ENCODE measurements at places on chromosomes 7 and 10.

DNA sequence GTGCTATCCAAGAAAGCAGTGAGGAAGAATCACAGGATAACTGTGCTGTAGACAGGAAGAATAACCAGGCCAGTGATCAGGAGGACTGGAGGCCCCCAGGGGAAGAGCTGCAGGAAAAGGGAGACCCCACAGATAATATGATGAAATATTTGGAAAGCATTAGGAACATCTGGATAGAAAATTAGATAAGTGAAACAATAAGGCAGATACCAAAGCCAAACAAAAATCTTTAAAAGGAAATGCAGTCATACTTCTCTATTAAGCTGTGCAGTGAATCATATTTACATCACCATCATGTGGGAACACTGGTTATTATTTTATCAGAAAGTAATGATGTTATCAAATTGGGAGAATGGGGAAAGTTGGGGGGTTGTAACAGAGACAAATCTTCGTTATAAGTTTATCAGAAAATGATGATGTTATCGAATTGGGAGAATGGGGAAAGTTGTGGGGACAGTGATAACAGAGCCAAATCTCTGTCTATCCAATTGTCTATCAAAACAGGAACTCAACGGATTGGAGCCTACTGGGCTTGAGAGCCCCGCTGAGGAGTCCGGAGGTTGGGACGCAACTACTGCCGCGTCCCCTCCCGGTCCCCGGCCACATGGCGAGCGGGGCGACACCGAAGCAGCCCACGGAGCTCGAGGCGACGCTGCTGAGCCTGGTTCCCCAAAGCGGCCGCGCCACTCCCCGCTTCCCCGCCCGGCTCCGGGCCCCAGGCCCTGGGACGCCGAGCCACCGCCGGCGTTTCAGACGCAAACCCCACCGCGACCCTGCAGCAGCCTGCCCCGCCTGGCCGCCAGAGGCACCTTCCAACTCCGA, 14.0 kb upstream of the RALA start:
- no peak for DNase-seq

DNA sequence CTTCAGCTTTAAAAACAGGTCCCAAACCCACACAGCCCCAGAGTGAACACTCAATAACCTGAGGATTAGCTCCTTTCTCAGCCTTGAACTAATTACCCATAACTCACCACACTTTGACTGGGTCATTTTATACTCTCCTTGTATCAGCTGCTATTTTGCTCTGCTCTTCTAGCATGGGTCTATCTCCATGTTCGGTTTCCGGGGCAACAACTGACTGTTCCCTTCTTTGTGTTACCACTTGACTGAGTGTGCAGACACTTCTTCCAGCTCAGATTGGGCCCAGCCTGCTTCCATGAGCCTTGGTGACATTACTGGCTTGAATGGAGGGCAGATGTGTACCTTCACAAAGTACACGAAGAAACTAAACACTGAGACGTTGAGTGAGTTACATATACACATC, 31.5 kb upstream of the PRPS1L1 start:
- DNase-seq: no peak

DNA sequence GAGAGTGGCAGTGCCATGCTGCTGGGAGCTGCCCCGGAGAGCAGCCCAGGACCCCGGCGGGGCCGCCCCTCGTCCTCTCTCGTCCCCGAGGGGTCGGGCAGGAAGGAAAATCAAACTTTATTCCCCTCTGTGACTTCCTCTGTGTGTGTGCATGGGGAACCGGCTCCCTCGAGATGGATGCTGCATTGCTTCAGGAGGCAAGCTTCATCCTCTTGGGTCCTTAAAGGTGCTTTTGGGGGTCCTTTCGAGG, 726 bp downstream of the MCU start:
- DNase-seq: no peak

- DNase-seq: no peak
Observed at GRCh38 chr7:101589976-101590662, 39.0 kb downstream of the MYL10 start.

DNA sequence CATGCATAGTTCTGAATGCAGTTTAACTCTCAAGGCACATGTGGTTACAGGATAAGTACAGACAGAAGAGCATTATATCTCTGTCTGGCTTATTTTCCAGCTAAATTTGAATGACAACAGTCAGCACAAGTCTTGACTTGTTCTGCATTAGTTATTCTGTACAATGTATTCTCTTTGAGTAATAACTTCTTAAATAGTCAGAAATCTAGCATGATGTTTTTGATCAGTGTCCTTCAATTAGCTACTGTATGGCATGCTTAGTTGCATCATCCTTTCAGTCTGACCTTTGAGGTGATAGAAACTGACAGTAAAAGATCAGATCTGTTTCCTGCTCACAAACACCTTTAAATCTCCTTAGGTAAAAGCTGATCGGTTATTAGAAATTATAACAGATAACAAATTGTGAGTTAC, 118.1 kb downstream of the ARL4A start:
- no peak for DNase-seq

- no peak for DNase-seq
Observed at GRCh38 chr7:81195033-81195432, 276.2 kb upstream of the SEMA3C start.

GRCh38 chr7:157714166-157715070, 377.6 kb downstream of the DNAJB6 start:
- no peak for DNase-seq

DNA sequence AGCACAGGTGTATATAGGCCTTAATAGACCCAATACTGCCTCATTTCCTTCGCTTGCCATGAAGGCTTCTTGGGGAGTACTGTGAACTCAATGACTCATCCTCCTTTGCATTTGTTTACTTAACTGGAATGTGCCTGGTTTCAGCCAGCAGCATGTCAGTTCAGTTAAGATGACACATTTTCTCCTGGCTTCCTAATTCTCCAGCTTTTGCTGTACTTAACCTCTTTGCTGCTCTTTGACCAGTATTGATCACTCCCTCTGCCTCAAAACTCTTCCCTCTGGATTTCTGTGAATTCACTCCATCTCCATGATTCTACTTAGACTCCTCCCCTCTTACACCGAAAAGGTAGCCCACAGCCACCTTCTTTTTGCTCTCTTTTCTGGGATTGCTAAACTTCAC, 135.7 kb downstream of the MAGI2 start:
- DNase-seq: no peak

GRCh38 chr7:55108818-55109217, 90.0 kb downstream of the EGFR start:
- DNase-seq: no peak

DNA sequence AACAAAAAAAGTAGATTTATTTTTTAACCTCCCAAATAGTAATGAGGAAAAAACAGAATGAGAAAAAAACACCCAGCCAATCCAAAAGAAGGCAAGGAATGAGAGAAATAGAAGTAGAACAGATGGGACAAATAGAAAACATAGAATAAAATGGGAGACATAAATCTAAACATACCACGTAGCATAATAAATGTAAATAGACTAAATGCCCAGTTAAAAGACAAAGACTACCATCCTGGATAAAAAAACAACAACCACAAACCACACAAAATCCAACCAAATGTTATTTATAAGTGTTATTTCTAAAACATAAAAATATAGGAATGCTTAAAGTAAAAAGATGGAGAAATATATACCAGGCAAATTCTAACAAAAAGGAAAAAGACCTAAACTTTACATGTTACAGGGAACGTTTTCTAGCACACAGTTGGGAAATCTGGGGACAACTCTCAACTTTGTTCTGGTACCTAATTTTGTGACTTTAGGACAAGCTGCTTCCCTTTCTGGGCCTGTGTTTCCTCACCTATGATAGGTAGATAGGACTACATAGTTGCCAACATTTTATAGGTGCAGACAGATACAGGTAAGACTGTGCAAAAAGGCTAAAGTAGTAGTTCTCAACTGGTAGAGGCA, 98.4 kb downstream of the SPDYE5 start:
- DNase-seq: no peak

DNA sequence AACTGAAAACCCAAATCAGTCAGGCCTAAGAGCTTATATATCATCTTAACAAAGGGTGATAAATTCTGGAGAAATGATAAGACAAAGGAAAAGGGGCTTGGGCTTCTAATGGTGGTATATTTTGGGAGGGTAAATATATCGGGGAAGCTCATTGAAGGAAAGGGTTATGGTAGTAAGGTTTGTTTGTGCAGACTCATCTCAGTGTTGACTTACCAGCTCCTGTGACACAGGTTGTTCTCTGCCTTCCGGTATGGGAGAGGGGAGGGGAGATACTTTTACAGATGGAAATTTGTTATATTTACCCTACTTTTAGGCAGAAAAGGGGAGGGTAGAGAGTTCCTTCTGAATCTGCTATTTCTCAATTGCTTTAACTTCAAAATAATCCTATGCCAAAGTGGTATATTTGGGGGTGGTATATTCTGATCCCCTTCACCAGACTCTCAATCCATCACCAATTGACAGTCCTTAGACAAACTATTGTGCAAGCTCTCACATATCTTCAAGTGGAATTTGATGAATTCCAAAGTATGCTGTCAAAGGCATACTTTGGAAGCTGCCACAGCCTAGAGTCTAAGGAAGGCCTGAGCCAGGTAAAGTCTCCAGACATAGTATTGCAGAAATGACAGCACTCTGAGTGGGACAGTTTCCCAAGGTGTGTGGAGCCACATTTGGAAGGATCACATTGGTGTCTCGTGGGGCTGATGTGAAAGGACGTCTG, 13.3 kb upstream of the PAPSS2 start:
- no peak for DNase-seq

GRCh38 chr7:80284855-80285254, 150.2 kb downstream of the GNAI1 start:
- no peak for DNase-seq

DNA sequence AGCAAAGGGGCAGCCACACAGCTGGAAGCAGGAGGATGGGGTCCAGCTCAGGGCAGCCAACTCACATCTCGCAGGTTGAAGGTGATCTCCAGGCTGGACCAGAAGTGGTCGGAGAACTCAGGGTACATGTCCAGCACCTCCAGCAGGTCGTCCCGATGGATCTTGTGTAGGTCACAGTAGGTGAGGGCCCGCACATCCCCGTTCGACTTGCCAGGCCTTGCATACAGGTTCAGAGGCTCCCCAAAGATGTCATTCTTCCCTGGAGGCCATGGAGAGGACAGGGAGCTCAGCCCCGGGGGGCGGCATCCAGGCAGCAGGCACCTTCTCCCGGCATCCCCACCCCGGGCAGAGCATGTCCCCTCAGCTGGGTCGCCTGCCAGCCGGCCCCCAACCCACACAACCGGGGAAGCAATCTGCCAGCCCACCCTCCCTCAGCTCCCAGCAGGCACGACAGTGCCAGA, 29.3 kb downstream of the KCNH2 start:
- no peak for DNase-seq

DNA sequence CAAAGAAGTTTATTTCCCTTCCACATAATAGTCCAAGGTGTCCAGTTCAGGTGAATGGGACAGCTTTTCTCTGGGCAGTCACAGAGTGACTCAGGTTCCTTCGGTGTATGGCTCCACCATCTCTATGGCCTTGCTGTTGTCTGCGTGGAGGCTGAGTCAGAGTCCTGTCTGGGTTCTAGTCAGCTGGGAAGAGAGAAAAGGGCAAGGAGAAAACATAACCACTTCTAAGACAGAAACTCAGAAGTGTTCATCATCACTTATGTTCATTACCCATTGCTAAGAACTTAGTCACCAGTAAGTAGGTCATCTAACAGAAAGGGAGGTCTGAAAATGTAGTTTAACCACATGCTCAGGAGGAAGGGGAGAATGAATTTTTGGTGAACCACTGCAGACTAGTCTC, 32.4 kb upstream of the CCDC7 start:
- no peak for DNase-seq

GRCh38 chr10:86599041-86599440, 55.3 kb upstream of the OPN4 start:
- no peak for DNase-seq

DNA sequence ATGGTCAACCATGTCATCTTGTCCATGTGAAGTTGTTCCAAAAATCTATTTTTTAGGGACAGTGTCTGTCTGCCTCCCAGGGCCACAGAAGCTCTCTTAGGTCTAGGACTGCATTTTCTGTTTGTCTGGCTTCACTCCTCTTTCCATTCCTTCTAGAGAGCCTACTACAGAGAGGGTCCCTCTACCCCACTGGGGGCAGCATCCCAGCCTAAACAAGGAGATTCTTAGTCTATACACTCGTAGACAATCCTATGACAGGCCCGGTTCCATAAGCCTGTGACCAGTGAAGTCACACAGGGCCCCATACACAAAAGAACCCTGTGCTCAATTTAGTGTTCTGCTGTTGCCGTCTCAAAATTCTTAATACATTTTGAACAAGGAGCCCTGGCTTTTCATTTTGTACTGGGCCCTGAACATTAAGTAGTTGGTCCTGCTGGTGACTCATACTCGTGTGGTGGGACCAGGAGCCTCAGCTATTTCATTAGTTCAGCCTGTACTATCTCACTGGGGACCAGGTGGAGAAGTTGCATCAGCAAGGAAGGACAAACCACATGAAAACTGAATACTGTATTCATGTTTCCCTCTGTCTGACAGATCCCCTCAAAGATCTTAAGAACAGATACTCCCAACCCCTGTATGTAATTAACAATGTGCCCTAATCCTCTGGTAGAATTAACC, 23.5 kb upstream of the FAM180A start:
- DNase-seq: no peak

DNA sequence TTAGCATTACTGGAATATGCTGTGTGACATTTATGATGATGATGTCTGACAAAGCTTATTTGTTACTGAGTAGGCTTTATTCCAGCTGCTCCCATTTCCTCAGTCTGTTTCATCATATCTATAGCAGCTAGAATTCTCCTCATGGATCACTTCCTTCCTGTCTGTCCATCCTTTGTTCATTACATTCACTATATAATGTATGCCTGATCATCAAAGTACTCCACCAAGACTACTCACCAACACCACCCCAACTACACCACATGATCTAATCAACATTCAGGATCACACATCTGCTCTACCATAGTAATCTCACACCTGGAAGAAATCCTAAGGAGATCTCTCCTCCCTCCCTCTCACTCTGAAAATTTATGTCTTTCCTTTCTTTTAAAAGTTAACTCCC, 61.3 kb downstream of the APBB1IP start:
- no peak for DNase-seq

DNA sequence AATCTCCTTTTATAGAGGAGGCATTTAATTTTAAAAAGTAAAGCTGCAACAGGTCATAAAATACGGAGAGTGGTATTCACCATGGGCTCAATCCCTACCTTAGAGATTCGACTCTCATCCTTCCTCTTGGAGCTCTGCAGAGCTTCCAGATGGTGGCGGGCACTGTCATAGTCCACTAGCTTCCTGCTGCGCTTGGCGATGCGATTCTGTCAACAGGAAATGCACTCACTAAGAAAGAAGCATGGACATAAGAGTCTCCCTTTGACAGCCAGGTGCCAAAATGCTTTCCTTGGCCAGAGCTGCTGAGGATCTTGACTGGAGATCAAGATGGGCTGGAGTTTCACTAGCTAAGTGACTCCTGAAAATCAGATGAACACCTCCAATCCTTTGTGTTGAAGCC, 154.4 kb downstream of the AMPH start:
- DNase-seq: no peak

GRCh38 chr10:127734753-127735152, 2.2 kb upstream of the FOXI2 start:
- DNase-seq: no peak
